ENCODE measurements at places on chromosomes 7 and 10.

DNA sequence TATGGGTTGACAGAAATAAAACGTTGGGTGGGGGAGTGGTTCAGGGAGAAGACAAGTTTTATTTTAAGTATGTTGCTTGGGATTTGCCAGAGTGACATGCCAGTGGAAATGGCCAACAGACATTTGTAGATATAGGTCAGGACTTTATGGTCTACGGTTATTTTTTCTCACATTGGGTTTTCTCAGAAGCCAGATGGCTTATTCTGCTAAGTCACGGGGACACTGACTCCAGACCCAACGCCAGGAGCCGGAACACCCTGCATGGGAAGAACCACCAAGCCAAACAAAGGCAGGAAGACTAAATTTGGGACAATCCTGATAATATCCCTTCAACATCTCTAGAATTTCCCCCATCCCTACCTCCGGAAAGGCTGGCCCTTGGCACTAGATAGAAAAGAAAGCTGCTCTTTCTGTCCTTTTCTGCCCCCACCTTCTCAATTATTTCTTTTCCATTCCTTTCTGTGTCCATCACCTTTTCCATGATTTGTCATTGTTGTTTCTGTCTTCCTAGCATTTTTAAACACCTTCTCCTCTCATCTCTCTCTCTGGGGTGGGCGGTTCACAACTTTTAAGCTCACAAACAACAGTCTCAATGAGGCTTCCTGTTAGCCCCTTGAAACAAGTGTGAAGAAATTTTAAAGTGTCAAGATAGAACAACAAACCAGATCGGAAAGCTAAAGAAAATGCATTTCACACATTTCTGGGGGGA, 44.7 kb downstream of the TBXAS1 start:
- no peak for DNase-seq

- DNase-seq, result no peak
These were observed 1.1 kb upstream of the UMAD1 start for GRCh38 chr7:7639421-7639820.

DNA sequence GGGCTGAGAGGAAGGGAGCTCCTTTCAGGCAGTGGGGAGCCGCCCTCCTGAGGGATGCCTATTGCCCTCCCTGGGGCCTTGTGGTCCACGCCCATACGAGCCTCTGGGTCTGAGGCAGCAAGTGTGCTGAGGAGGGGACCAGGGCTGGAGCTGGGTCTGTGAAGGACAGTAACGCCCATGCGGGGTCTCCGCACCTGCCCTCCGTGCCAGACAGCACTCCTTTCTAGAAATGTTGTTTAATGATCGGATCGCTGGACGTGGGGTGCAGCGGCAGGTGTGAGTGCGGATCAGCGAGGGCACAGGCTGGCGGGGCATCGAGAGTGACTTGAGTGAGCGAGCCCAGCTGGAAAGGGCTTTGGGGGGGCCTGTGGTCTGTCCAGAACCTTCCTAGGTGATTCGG, 70.1 kb downstream of the ELFN1 start:
- DNase-seq, result no peak

GRCh38 chr10:51311228-51311627, 236.9 kb downstream of the PRKG1 start:
- DNase-seq, result no peak

DNA sequence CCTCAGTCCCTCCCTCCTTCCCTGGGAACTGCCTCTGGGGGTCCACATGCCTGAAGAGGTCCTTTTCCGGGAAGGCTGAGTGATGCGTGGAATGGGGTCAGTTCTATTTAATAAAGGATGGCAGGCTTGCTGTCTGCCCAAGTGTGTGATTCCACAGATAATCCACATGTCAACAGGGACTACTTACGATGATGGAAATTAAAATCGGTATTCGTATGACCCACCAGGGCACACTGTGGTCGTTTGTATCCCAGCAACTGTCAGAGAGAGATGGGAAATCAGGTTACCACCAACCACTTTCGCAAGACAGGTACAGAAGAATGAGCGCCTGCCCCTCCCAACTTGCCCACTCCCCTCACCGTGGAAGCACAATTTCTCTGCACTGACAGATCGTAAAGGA, 110.3 kb downstream of the VIPR2 start:
- no peak for DNase-seq

DNA sequence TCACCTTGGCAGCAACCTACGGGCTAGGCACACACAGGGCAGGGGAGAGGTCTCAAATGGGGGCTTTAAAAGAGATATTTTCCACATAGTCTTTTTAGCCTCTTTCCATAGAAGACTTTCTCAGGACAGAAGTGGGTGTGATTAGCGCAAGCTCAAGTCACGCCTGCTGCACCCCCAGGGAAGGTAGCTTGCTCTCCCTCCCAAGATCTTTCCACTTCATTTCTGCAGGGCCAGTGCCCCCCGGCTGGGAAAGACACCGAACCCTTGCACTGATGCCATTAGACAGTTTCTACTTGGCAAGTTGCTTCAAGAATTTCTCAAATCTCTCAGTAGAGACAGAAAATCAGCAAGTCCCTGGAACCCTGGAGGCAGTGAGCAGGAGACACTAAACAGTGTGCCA, 19.4 kb downstream of the CHST15 start:
- no peak for DNase-seq

DNA sequence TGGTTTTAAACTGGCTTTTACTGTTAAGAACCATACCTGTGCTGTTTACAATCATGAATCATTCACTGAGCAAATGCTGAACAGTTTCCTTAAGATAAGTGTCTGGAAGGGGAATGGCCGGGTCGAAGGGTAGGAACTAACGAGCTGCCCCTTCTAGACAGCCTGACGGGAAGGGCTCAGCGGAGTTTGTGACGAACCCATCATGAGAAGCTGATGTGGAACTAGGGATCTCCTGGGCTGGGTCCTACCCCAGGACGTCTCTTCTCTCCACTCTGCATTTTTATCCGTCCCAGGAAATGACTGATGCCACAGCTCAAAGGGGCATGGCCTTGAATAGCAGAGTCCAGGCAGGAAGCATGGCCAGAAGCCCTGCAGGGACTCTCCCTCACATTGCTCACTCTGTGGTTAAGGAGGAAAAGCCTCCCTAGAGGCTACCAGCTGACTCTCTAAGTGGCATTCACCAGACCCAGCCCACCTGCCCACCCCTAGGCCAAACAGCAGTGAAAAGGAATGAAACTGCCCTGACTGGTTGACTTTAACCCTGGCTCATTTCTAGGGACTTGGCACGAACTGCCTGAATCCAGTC, 112.0 kb downstream of the PFKFB3 start:
- DNase-seq, result no peak

- DNase-seq, result peak; percentile 94
These were observed 701 bp downstream of the STK17A start for GRCh38 chr7:43583424-43584194.

DNA sequence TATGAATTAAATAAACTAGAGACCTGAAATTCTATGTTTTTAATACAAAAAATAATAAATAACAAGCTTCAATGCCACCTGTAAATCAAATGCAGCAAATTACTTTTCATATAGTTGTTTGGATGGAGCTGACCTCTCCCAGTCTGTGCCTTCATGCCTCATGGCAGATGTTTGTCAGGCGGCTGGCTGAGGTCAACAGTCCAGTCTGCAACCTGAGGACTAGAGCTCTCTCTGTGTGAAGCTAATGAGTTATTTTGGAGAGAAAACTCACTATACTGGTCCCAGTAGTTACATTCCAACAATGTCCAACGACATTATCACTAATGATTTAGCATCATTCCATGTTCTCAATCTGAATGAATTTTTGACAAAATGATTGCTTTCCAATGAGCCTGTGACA, 746.2 kb upstream of the POM121L12 start:
- no peak for DNase-seq

GRCh38 chr10:64571056-64571455, 1049.9 kb downstream of the REEP3 start:
- no peak for DNase-seq

DNA sequence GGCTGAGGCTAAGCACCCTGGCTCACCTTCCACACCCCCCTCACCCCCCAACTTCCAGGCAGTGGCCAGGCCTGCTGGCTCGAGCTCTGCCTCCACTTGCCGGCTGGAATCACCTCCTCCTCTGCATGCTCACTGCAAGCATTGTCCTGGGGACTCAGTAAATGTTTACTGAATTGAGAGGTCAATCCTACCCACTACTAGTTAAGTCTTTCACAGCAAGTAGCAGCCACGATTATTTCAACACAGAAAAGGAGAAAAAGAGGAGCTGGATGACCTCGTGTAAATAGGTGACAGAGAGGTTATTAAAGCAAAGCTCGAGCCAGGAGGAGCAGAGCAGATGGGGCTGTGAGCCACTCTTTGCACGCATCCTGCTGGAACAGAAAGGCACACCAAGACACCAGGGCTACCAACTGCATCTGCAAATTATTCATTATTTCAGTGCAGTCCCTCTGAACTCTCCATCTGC, 32.1 kb downstream of the HIPK2 start:
- no peak for DNase-seq

DNA sequence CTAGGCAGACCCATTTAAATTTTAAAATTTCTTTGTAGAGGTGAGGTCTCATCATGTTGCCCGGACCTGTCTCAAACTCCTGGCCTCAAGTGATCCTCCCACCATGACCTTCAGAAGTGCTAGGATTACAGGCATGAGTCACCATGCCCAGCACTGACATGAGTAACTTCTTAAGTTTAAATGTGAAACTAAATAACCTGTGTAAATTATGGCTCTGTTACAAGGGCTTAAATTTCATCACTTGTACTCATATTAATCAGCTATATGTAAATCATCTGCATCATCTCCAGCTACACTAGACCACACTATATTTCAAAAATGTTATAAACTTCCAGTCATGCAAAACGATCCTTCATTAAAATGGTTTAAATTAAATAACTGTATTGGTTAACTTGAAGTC, 56.1 kb downstream of the ATAD1 start:
- no peak for DNase-seq

All from posterior cingulate gyrus (tissue), 11 donors.